ENCODE measurements at places on chromosomes 5 and 9.

GRCh38 chr5:79560771-79561524, 47.0 kb upstream of the HOMER1 start:
- no peak for DNase-seq

DNA sequence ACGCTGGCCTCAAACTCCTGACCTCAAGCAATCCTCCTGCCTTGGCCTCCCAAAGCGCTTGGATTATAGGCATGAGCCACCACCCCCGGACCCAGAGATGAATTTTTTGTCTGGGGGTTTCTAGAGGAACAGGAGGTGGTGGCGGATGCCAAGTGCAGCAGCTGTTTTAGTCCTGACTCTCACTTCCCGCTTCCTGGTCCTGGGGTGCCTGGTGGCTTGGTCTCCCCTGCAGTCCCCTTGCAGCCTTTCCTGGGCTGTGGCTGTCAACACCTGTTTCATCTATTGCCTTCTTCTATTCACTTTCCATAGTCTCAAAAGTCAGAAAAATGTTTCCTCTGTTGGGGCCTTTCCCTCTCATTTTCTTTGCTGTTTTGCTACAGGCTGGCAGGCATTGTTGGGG, 6.5 kb upstream of the NHP2 start:
- no peak for DNase-seq

GRCh38 chr9:2127486-2127885, 112.3 kb downstream of the SMARCA2 start:
- no peak for DNase-seq

DNA sequence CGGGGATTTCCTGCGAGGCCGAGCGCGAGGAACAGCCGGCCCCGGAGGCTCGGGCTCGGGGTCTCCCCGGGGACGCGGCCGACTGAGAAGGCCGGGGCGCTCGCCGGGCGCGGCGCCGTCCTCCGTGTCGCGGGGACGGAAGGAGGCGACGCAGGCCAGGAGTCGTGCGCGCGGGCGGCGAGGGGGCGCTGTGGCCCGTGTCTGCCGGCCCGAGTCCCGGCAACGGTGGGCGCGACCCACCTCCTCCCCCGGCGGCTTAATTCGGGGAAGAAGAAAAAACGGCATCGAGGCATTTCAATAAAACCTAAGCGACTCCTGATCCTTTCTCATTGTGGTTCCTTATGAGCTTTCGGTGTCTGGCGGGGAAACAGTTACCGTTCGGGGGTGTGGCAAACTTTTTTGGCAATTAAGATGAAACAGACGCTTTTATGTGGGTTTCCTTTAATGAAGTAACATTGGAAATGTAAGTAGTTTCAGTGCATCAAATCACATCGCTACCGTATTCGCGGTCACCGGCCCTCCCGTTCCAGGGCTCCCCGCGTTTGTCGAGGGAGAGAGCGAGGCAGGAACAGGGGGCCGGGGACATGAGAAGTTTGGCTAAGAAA, 3.7 kb upstream of the IRX2 start:
- DNase-seq: no peak

- no peak for DNase-seq
Observed at GRCh38 chr9:97874624-97875023, 21.6 kb downstream of the FOXE1 start.

- no peak for DNase-seq
Observed at GRCh38 chr5:100890461-100891008, 12.5 kb downstream of the ST8SIA4 start.

GRCh38 chr9:133063500-133064231, 1.9 kb downstream of the CEL start:
- DNase-seq: no peak

DNA sequence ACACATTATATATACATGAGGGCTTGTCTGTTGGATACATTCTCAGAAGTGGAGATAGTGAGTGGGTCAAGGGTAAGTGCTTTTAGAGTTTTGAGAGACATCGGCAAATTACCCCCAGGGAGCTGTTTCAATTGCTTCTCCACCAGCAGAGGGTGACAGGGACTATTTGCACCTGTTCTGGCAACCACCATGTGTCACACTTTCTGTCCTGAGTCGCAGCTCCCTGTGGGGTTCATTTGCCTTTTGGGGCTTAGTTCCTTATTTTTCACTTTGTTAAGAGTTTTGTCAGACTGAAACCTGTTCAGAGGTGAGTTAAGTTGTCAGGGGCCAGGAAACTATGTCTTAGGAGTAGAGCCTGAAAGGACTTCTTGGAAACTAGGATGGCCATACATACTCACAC, 20.1 kb upstream of the SLC36A1 start:
- no peak for DNase-seq

DNA sequence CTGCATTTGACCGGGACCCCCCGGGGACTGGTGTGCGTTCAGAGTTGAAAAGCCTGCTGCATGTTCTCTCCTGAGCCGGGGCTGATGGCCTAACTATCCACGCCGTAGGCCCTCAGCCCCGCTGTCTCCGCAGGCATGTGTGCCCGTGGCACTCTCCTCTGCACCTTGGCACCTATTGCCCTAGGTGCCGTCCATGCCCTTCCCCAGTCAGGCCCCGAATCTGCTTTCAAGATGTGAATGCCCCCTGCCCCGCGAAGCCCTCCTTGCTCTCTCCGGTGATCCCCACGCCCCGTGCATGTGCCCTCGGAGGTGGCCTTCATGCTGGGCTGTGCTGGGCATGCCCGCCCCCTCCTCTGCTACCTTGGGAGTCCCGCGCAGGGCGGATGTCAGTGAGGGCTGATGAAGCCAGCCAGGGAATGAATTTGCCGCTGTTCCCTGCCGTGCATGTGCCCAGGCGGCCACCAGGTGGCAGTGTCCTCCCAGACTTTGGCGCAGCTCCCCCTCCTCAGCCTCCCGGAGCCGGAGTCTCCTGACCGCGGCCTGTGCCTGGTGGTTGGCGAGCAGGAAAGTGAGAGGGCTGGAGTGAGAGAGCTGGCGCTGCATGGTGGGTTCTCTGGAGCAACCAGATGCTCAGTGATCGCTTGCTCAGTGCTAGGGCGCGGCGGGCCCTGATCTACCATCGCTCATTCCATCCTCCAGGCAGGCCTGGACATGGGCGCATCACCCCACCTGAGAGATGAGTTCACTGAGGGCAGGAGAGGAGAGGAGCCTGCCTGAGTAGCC, 112.9 kb upstream of the LMX1B start:
- DNase-seq: peak; percentile 45

DNA sequence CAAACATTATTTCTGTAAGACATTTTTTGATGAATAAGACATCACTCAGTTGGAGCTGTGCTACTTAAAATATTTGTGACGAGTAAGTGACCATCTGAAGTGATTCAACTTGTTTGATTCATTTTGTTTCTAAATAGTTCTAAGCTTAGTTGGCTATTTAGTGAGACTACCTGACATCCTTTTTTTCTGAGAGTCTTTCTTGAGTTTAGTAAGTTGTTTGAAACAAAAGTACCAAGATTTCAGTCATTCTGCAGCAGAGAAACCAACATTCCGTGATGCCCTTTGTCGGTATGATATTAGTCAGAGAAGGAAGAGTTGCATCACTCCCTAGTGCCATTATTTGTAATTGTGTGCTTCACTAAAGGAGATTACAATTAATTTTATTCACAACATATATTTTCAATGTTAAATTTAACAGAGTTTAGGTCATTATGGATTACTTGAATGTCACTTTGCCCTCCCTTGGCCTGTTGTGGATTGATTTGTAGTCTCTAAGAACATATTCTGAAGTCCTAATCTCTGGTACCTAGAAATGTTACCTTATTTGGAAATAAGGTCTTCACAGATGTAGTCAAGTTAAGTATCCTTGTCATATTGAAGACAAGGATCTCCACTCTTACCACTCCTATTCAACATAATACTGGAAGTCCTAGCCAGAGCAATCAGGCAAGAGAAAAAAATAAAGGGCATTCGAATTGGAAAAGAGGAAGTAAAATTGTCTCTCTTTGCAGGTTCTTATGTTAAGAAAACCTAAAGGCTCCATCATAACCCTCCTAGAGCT, 212.2 kb downstream of the PCSK1 start:
- no peak for DNase-seq

DNA sequence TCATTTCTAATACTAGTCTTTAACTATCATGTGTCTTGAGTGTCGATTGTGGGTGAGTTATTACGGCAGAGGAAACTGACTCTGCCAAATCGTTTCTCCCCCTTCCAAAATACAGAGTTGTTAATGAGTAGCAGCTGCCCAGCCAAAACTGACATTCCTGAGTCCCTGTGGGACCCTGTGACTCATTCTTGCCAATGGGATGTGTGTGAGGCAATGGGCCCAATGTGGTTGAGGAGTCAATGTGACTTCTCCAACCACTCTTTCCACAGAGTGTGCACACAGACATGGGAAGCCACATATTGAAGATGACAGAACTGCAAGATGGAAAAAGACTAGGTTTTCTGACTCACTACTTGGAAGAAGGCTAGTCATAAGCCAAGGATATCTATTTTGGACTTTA, 434.7 kb downstream of the DTWD2 start:
- no peak for DNase-seq

GRCh38 chr5:180456792-180457191, 37.4 kb upstream of the CNOT6 start:
- no peak for DNase-seq

DNA sequence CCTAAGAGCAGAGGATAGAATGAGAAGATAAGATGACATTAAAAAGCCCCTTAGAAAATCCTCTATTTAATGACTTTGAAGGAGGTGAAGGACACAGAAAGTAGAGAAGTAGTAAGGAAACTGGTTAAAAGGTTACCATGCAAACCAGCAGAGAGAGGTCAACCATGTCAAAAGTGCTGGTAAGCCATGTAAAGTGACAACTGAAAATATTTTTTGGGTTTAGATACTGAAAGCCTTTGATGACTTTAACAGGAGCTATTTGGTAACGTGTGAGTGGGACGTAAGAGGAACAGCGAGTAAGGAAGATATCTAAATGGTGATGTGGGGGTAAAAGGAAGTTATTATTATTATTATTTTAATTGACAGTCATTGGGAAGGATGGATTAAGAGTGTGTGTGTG, 56.9 kb downstream of the MACIR start:
- DNase-seq: no peak

DNA sequence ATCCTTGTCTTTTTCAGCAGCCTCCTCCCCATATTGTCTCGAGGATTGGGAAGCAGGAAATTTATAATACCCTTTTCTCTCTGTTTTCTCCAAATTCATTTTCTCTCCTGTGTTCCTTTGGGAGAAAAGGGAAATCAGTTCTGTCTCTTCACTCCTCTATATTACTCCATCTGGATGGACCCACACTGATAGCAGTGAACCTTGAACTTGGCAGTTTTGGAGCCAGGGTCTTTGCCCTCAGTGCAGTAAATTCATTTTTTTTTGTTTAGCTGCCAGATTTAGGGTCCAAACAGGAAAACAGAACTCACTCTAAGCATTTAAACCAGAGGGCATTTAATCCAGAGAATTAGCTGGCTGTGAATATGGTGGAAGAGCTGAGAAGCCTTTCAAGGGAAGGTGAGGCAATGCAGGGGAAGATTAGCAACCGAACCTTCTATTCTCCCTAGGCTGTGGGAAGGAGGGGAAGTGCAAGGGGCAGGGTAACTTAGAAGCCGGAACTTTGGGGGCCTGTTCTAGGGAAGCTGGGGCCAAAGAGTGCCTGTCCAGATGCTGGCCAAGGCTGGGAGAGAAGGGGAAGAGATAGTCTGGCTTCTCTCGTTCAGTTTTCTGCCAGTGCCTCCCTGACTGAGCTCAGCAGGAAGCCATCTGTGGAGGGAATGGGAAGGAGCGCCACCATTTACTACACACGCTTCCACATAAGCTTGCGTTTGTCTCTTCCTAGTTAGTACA, 16.3 kb upstream of the NPR2 start:
- peak; percentile 70 for DNase-seq

GRCh38 chr5:179887802-179888201, 19.9 kb downstream of the TBC1D9B start:
- no peak for DNase-seq

DNA sequence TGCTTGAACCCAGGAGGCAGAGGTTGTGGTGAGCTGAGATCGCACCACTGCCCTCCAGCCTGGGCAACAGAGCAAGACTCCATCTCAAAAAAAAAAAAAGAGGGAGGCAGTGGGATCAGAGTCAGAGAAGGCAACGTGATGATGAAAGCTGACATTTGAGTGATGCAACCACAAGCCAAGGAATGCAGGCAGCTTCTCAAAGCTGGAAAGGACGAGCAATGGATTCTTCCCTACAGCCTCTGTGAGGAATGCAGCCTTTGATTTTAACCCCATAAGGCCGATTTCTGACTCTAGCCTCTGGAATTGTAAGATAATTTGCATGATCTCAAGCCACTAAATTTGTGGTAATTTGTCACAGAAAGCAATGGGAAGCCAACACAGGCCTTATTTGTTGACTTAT, 9.8 kb downstream of the TGFBI start:
- no peak for DNase-seq

DNA sequence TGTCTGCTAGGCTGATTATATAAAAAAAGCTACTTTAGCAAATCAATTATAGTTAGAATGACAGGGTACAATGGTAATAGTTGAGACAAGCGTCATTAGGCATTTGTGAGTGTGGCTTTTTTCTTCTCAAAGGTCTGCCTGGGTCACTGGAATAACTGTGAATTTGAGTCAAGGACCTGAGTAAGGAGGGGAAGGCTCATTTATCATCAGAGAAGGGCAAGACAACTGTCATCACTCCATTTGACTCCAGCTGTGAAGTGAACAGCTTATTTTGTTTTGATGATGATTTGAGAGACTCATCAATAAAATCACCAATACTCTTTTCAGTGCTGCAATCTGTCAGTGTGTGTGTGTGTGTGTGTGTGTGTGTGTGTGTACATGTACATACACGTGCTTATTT, 118.6 kb downstream of the MAT2B start:
- no peak for DNase-seq

- peak; percentile 45 for DNase-seq
Observed at GRCh38 chr9:129131300-129132145, 20.3 kb downstream of the PTPA start.
